ENCODE measurements at places on chromosomes 7 and 10.
A peak's percentile ranks its signal among the peaks of the same experiment; 100 is the strongest.

- no peak for DNase-seq
Measured at GRCh38 chr7:138478499-138478908, 18.4 kb downstream of the TRIM24 start.

DNA sequence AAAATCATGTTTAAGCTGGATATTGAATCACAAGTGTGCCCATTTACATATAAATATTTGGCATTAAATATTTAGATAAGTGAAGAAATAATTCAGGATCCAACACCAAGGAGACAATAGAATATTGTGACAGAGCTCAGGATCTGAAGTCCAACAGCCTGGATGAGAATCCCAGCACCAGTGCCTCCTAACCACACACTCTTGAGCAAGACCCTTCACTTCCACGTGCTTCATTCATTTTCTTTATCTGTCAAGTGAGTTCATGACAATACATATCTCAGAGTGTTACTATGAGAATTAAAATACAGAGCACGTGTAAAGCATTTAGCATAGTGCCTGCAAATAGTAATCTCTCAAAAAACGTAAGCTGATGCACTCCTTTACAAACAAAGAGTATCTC, 78.4 kb upstream of the IKZF1 start:
- DNase-seq, result no peak

- no peak for DNase-seq
Measured at GRCh38 chr7:157670490-157671357, 333.9 kb downstream of the DNAJB6 start.

DNA sequence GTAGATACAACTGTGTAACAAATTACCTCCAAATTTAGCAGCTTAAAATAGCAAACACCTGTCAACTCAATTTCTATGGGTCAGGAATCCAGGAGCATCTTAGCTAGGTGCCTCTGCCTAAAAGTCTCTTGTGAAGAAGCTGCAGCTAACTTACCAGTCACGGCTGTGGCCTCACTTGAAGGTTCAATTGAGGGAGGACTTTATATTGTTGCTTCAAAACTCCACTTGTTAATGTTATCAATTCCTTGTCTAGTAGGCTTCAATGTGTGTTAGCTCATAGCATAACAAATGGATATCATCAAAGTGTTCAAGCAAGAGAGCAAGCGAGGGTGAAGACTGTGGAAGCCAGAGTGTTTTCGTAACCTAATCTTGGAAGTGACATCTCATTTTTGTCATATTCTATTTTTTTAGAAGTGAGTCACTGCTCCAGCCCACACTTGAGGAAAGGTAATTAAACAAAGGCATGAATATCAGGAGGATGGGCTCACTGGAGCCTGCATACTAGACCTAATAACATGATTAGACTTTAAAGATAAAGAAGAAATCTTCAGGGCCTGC, 172.9 kb downstream of the SPAG6 start:
- DNase-seq, result no peak

GRCh38 chr10:70321897-70322890, 38.4 kb upstream of the NPFFR1 start:
- no peak for DNase-seq

GRCh38 chr10:70693619-70694335, 21.5 kb downstream of the ADAMTS14 start:
- no peak for DNase-seq

DNA sequence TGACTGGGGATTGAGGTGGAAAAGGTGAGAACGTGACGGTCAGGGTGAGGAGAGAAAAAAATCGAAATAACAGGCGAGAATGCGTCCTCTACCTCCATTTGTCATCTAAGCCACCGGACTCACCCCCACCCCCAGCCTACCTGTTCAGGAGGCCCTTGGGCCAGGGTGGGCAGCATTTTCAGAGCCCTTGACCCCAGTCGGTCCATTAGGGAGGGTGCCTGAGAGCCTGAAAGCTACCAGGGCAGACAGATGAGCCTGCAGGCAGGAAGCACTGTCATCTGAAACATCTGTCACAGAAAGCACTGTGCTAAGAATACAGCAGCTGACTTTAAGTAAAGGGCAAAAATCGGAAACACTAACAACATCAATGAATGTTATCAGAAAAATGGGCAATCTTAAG, 47.0 kb downstream of the MAD1L1 start:
- no peak for DNase-seq

DNA sequence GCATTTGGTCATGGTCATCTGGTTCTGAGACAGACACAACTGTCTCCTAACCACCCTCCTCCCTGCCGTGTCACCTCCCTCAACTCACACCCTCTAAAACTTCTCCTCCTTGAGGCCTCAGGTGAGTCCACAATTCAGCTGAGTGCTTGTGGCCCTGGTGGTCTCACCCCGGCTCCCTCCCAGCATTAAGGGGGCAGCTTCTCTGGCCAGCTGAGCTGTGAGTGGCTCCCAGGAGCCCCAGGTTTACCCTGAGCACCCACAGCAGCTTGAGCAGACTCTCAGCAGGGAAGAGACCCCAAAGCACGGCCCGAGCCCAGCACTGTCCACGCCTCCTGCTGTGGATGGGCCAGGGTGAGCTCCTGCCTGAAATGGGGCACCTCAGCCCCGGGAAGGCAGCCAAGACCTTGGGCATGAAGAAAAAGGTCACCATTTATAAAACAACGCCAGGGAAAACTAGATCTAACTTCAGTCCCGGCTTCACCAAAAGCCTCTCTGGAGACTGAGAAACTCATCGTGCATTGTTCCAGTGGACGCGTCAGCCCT, 201.2 kb downstream of the TCERG1L start:
- no peak for DNase-seq

- DNase-seq, result no peak
Measured at GRCh38 chr10:51960494-51960895, 261.1 kb upstream of the CSTF2T start.

DNA sequence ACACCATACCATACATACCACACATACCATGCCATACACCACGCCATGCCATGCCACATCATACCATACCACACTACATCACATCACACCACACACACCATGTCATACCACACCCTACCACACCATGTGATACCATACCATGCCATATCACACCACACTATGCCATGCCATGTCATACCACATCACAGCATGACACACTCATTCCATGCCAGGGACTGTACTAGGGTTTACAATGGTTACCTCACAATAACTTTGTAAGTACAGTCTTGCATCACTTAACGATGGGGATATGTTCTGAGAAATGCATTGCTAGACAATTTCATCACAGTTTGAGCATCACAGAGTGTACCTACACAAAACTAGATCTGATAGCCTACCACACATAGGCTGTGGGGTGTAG, 14.5 kb downstream of the PYROXD2 start:
- no peak for DNase-seq

DNA sequence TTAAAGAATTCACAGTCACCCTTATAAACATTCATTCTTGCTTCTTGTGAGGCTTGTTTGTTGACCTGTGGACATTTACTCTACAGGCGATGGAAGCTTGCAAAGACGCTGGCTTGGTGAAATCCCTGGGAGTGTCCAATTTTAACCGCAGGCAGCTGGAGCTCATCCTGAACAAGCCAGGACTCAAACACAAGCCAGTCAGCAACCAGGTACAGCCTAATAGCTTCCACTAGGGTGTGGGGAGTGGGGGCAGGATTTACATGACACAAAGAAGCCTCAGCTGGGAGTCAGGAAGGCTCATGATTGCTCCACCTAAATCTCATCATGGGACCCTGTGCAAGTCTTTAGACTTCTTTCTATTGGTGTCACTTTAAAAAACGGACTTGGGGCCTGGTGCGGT, 29.0 kb downstream of the AKR1D1 start:
- DNase-seq, result no peak

- no peak for DNase-seq
Measured at GRCh38 chr7:92013611-92014010, 72.9 kb downstream of the AKAP9 start.

- DNase-seq, result no peak
Measured at GRCh38 chr7:11517853-11518252, 314.1 kb downstream of the THSD7A start.

- DNase-seq, result no peak
Measured at GRCh38 chr7:382043-382400, 92.1 kb downstream of the FOXL3 start.

GRCh38 chr10:58438340-58438871, 53.2 kb downstream of the TFAM start:
- no peak for DNase-seq

DNA sequence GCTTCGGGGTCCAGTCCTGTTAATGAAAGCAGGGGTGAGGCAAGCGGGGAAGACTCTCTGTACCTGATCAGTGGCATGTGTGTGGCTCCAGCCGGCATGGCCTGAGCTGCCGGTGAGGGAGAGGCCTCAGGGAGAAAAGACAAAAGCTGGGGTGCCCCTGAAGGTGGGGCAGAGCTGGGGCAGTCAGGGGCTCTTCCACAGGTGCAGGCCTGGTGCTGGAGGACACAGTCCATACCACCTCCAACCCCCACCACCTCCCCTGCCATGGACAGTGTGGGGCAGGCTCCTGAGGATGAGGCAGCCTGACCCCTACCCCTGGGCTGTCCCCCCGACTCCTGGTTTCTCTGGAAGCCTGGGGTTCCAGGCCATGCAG, 129.5 kb downstream of the LHPP start:
- DNase-seq, result no peak

GRCh38 chr10:110035070-110035921, 27.5 kb downstream of the ADD3 start:
- no peak for DNase-seq

DNA sequence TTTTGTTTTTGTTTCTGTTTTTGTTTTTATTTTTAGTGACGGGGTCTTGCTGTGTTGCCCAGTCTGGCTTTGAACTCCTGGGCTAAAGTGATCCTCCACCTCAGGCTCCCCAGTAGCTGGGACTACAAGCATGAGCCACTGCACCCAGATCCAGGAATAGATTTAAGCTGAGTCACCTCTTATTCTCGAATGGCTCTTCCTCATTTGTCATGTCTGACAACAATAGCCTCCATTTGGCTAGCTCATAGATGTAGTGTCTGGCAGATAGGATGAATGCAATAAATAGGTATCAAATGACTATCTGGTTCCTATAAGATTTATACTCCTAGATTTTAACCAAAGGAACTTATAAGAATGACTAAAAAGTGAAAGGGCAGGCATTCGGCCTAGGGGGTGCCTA, 172.9 kb downstream of the TMEM26 start:
- no peak for DNase-seq

- peak; percentile 45 for DNase-seq
Measured at GRCh38 chr7:75642810-75643486, 95.8 kb downstream of the HIP1 start.

Measured in stimulated activated CD4-positive, alpha-beta T cell treated with anti-CD3 and anti-CD28 coated beads, TNF-alpha, amount 100 ng/mL, for 4 hours (primary cell).